Femur (tissue), 1 donor: ENCODE measurements at places on chromosomes 6 and 20.
A peak's percentile ranks its signal among the peaks of the same experiment; 100 is the strongest.

- no peak for DNase-seq
These were observed 579.9 kb downstream of the EPM2A start for GRCh38 chr6:145155411-145155810.

DNA sequence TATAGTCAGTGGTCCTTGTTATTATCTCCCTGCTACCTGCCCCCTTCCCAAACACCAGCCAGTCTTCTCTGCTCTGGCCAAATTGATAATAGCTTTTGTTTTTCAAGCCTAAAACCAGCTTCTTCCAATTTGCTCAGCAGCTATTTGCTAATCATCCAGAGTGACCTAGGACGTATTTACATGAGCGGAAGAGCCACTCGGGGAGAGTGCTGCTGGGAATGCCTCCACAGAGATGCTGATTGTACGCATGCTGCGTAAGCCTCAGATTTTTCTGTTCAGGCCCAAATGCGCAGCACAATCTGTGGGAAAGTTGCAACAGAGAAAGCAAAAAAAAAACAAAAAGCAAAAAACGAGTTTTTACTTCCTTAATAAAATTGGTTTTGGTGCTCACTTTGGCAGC, 24.4 kb upstream of the ID1 start:
- no peak for DNase-seq

DNA sequence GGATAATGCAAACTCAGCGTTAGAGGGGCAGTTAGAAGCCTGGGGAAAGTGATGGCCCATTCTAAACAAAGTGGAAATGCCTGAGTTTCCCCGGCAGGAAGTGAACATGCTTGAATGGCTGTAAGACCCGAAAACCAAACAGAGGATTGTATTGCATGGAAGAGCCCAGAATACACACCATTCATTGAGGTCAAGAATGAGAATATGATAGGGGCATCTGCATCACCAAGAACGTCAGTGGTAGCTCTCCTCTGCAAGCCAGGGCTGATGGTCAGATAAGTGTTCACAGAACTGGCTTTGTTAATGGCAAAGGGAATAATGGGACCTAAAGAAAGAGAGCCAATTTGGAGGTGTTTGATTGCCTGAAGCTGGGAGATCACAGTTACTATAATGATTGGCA, 663.4 kb downstream of the KHDRBS2 start:
- no peak for DNase-seq

- no peak for DNase-seq
These were observed 4.9 kb downstream of the PKIG start for GRCh38 chr20:44587035-44587980.

DNA sequence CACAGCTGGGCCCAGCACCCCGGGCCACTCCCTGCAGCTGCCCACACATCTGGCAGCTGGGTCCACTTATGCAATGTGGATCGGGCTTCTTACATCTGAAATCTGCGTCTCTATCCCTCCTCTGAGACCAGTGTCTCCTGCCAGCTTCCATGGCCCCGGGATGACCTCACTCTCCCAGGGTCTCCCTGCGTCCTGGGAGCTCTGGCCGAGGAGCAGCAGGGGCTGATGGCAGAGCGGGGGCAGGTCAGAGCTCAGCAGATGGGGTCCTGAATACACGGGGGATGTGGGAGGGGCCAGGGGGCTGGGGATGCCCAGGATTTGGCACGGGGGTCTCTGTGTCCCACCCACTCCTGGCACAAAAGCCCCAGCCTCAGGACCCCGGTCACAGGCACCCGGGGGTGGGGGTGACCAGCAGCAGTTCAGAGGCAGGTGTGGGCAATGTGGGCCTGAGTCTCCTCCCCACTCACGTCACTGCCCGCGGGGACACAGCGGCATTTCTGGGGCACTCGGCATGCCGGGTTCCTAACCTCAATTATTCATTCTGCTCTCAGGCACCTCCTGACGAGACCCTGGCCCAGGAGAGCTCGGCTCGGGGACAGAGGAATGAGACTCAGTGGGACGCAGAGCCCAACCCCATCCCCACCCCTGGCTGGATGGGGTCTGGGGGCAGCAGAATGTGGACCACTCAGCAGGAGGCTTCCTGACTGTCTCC, 16.4 kb downstream of the CHRNA4 start:
- peak; percentile 66 for DNase-seq

- DNase-seq, result no peak
These were observed 16.3 kb upstream of the PDE10A start for GRCh38 chr6:165679326-165679725.

DNA sequence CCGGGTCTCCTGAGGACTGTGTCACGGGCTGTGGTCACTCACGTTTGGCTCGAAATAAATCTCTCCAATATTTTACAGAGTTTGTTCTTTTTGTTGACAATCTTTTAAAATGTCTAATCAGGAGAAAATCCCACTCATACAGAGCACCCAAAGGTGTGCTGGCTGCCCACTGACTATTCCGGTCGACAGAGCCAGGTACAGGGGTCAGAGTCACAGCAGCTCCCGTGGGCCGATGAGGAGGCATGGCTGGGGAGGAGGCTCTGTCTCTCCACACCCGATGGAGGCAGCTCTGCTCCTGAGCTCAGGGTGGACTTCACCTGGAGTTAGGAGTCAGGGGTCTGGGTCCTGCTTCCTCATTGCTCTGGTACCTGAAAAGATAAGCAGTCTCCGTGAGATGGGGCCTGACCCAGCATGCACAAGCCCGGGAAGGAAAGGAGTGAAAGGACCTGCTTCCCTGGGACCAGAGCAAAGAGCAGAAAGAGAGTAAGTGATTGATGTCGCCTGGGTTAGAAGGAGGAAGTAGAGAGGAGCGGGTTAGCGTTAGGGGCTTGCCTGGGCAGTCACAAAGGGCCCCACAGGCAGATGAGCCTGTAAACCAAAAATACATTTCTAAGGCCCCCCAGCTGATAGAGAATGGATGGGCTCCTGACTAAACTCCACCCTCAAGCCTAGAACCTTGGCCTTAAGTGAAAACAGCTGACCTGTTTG, 53.5 kb upstream of the UNC93A start:
- no peak for DNase-seq

GRCh38 chr6:42448391-42448790, 3.3 kb downstream of the TRERF1 start:
- no peak for DNase-seq

GRCh38 chr6:3517350-3517749, 60.5 kb upstream of the SLC22A23 start:
- DNase-seq, result no peak

- DNase-seq, result no peak
These were observed 1.7 kb upstream of the HSD17B8 start for GRCh38 chr6:33202799-33203198.

DNA sequence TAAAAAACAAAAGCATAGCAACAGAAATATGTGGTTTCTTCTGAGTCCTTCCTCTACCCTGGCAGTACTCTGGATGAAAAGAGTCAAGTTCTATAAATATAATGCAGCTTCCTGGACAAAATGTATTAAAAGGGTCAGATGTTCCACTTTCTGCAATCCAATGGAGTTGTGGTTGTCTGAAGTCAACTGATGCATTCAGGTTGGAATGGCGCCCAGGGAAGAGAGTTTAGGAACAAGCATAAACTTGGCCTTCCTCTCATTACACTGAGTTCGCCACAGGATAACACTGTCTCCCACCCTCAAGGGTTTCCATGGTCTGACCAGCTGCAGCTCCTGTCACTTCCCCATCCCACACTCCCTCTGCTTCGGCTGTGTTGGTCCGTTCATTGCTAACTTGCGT, 66.4 kb downstream of the PLEKHG1 start:
- DNase-seq, result peak; percentile 83
